ENCODE measurements at places on chromosomes 16 and 17.

DNA sequence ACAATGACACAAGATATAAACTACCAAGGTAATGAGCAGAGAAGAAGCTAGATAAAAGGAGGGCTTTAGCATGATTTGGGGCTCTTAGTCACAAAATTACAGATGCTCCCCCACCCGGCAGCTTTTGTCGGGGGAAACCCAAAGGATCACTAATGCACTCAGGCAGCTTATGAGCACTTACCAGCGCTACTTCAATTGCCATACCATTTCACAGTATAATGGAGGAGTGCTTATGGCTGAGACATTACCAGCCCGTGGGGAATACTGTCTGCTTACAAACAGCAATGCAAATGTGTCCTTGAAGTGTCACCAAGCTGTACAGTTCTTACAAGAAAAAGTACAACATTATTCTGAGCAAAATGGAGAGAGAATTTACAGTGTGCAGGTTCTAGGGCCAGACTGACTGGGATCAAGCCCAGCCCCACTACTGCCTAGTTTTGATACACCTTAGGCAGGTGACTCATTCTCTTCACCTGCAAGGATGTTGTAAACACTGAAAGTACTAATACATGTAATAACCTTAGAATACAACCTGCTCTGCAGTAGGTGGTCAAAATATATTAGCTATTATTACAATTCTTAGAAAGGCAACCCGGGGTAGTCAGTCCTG, 16.3 kb downstream of the ANKFY1 start:
- H3K4me1 ChIP-seq, result peaks cover 27% of the 10 kb centered on the region
- no peaks in the 10 kb centered on the region for H3K27me3 ChIP-seq
- no peak overlapping the region for H3K4me3 ChIP-seq
- no peaks in the 10 kb centered on the region for H3K36me3 ChIP-seq
- peak overlapping the region; percentile 32 for H3K27ac ChIP-seq

DNA sequence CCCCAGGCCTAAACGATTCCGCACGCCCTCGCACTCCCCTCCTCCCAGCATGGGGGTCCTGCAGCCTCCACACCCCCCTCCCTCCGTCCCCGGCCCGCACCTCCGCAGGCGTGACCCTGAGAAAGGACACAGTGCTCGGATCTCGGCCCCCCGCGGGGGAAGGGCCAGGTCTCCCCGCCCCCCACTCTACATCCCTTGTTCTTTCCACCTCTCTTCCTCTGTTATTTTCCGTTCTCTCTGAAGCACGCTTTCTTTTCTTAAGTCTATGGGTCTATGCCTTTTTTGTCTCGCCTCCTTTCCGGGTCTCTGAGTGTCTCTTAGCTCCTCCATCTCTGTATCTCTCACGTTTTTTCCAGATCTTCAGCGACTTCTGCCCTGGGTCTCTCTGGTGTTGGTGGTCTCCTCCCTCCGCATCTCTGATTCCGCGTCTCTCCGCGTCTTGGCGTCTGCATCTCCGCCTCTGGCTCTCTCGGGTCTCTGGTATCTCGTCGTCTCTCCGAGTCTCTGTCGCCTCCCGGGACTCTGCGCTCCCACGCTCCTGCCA, 2.1 kb upstream of the HES7 start:
- no peaks in the 10 kb centered on the region for H3K27me3 ChIP-seq
- no peaks in the 10 kb centered on the region for H3K36me3 ChIP-seq
- DNase-seq, result no peak
- peak overlapping the region; percentile 57 for H3K4me3 ChIP-seq
- H3K4me1 ChIP-seq, result peaks cover 66% of the 10 kb centered on the region

DNA sequence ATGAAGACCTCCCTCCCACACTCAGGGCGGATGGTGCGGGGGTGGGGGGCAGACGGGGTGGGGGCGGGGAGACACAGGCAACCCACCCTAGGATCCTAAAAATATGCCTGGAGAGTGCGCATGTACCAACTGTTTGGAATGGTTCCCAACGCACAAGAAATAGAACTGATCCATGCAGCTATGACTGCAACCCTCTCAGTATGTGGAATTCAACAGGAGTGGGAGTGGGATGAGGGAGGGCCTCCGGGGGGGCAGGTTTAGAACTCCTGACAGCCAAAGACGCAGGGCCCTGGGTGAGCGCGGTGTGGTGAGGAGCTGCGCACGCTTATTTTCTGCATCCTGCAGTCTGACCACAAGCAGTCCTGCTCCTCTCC, 1.1 kb upstream of the P2RX5 start:
- no peaks in the 10 kb centered on the region for H3K27me3 ChIP-seq
- H3K36me3 ChIP-seq, result no peaks in the 10 kb centered on the region
- H3K4me3 ChIP-seq, result no peak overlapping the region
- no peak for DNase-seq

DNA sequence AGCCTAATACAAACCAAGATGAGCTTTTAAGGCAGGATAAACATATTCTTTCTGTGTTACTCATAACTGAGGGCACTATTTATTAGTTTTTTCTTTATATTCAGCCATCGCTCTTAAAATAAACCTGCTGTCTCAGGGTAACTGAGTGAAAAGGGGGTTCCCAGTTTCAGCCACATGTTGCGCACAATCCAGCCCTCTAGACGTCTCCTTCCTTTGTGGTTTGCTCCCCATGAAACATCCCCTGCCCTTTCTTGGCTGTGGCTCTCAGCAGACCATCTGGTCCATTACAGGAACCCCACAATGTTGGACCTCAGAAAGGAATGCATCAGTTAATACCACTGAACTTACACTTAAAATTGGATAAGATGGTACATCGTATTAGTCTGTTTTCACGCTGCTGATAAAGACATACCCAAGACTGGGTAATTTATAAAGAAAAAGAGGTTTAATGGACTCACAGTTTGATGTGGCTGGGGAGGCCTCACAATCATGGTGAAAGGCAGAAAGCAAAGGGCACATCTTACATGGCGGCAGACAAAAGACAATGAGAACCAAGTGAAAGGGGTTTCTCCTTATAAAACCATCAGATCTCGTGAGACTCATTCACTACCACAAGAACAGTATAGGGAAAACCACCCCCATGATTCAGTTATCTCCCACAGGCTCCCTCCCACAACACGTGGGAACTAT, 12.6 kb upstream of the IL21R start:
- no peaks in the 10 kb centered on the region for H3K4me1 ChIP-seq
- H3K27ac ChIP-seq, result no peak overlapping the region
- H3K36me3 ChIP-seq, result no peaks in the 10 kb centered on the region
- no peak overlapping the region for H3K4me3 ChIP-seq

DNA sequence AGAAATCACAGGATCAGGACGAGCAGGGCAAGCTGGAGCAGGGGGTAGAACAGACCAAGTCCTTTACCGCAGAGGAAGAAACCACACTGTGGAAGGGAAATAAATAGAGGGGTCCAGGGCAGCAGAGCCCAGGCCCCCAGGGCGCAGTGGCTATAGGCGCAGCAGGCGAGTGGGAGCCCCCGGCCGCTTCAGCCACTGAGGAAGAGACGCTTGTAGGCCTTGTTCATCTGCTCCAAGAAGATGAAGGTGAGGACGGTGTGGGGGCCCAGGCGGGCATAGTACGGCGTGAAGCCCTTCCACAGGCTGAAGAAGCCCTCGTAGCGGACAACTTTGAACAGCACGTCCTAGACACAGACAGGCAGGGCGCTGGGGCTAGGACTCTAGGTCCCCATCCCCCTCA, 2.3 kb downstream of the SLC25A11 start:
- H3K36me3 ChIP-seq, result no peaks in the 10 kb centered on the region
- no peak for DNase-seq
- peaks cover 37% of the 10 kb centered on the region for H3K4me1 ChIP-seq
- H3K4me3 ChIP-seq, result no peak overlapping the region
- H3K27me3 ChIP-seq, result no peaks in the 10 kb centered on the region
- H3K27ac ChIP-seq, result no peak overlapping the region

GRCh38 chr16:83733301-83733700, 74.5 kb upstream of the HSBP1 start:
- no peak overlapping the region for H3K27ac ChIP-seq
- no peaks in the 10 kb centered on the region for H3K27me3 ChIP-seq
- H3K36me3 ChIP-seq, result no peaks in the 10 kb centered on the region
- no peak for DNase-seq

- H3K4me3 ChIP-seq, result peak overlapping the region; percentile 62
- no peaks in the 10 kb centered on the region for H3K36me3 ChIP-seq
- DNase-seq, result no peak
- no peaks in the 10 kb centered on the region for H3K27me3 ChIP-seq
- H3K27ac ChIP-seq, result no peak overlapping the region
These were observed 1.3 kb upstream of the TMEM92 start for GRCh38 chr17:50272711-50273653.

GRCh38 chr16:75559564-75560372, 3.7 kb upstream of the TMEM231 start:
- no peaks in the 10 kb centered on the region for H3K27me3 ChIP-seq
- no peak for DNase-seq
- H3K4me1 ChIP-seq, result peaks cover 9% of the 10 kb centered on the region

GRCh38 chr17:64066716-64067115, 46.3 kb upstream of the ICAM2 start:
- H3K4me1 ChIP-seq, result no peaks in the 10 kb centered on the region
- no peak overlapping the region for H3K4me3 ChIP-seq
- no peaks in the 10 kb centered on the region for H3K27me3 ChIP-seq

DNA sequence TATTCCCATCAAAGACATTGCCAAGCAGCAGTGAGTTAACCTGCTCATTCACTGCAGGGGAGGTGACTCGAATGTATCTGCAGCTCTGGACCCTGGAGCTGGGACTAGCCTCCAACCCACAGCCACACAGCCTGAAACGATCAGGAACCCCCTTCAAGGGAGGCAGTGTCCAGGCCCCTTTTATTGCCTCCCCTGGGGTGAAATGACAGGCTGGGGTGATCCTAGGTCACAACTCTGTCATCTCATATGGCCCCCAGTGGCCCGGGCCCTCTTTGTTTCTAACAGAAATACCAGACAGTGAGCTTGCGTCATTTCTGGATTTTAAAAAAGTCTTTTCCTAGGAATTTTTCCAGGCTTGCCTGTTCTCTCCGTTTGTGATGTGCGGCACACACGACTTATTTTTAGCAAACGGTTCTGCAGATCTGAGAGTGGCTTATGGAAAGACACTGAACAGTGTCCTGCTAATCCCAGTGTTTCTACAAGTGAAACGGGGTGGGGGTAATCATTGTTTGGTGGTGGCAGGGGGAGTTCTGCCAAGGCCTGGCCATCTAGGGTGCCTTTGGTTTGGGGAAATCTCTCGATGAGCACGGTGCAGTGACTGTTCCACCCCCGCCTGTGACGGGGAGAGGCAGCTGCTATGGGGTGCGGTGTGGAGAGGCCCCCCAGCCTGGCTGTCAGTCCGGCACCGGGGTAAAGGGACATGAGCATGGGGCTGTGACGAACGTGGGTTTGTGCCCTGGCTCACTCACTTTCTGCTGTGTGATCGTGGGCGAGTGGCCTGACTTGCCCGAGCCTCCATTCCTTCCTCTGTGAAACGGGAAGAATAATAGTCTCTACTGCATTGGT, 27.2 kb downstream of the NAGPA start:
- H3K4me3 ChIP-seq, result no peak overlapping the region
- no peak for DNase-seq
- H3K27me3 ChIP-seq, result no peaks in the 10 kb centered on the region
- H3K27ac ChIP-seq, result no peak overlapping the region
- H3K4me1 ChIP-seq, result no peaks in the 10 kb centered on the region

- H3K4me3 ChIP-seq, result peak overlapping the region; percentile 59
- peak; percentile 86 for DNase-seq
- H3K4me1 ChIP-seq, result peaks cover 20% of the 10 kb centered on the region
- no peaks in the 10 kb centered on the region for H3K27me3 ChIP-seq
- no peak overlapping the region for H3K27ac ChIP-seq
These were observed 4.5 kb upstream of the SGCA start for GRCh38 chr17:50161023-50161910.

DNA sequence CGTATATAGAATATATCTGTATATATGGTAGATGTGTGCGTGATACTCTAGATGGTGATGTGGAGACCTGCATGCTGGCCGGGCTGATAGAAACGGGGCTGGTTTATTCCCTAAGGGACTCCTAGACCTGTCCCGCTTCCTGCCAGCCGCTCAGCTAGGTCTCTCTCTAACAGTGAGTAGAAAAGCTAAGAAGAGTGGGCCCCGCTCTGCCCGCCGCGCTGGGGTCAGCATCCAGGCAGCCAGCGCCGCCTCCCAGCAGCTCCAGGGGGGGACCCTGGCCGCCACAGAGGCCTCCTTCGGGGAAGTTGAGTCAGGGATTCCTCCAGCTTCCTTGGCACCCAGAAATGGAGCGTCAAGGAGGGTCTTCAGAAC, 9.4 kb downstream of the CYGB start:
- H3K27ac ChIP-seq, result no peak overlapping the region
- DNase-seq, result no peak
- no peaks in the 10 kb centered on the region for H3K27me3 ChIP-seq
- peaks cover 36% of the 10 kb centered on the region for H3K4me1 ChIP-seq
- H3K4me3 ChIP-seq, result no peak overlapping the region

DNA sequence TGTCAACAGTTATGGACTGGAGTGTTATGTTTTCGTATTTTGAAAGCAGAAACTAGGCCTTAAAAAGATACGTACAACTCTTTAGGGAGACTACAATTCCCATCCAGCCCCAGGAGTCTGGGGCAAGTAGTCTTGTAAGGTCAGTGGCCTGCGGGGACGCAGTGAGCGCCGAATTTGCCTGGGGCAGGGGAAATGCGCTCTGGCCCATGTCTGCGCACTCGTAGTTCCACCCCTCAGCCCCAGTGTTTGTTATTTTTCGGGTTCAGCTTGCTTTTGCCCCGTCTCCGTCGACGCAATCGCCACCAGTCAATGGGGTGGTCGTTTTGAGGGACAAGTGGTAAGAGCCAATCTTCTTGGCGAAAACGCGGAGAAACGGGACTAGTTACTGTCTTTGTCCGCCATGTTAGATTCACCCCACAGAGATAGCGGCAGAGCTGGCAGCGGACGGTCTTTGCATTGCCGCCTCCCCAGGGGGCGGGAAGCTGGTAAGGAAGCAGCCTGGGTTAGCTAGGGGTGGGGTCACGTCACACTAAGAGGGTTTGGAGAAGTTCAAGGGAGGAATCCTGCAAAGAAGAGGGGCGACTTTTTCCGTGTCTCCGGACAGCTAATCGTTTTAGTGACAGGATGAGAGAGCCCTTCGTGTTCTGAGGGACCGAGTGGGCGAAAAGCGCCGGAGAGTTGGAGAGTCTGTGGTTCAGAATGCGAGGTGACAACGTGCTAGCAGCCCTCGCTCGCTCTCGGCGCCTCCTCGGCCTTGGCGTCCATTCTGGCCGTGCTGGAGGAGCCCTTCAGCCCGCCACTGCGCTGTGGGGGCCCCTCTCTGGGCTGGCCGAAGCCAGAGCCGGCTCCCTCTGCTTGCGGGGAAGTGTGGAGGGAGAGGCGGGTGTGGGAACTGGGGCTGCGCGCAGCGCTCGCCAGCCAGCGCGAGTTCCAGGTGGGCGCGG, 1.1 kb upstream of the BRCA1 start:
- H3K27me3 ChIP-seq, result no peaks in the 10 kb centered on the region
- peak overlapping the region; percentile 36 for H3K27ac ChIP-seq
- H3K4me1 ChIP-seq, result peaks cover 8% of the 10 kb centered on the region
